ENCODE measurements at places on chromosomes 16 and 17. TPM values are rescaled to one million over a fixed set of nuclear protein-coding genes. Genes with fewer than 3 reads are reported as not detected.

KRT32 gene
- not detected for total RNA-seq

C1QTNF1 gene
- 69.4 TPM for total RNA-seq

MYO1D gene
- total RNA-seq = 41.1 TPM

PPY gene
- total RNA-seq = not detected

KRTAP2-3 gene
- not detected for total RNA-seq

AP1G1 gene
- 43.7 TPM for total RNA-seq

RMI2 gene
- 0.31 TPM for total RNA-seq

KCNAB3 gene
- 1.3 TPM for total RNA-seq

GNAO1 gene
- total RNA-seq = 3.4 TPM

TOX3 gene
- 0.12 TPM for total RNA-seq

SECTM1 gene
- total RNA-seq = 16.2 TPM

PIK3R5 gene
- total RNA-seq = 8.9 TPM

ARL17A gene
- 5.6 TPM for total RNA-seq

DOC2B gene
- 10.8 TPM for total RNA-seq

PYY gene
- not detected for total RNA-seq

C17orf100 gene
- 2.1 TPM for total RNA-seq
